ENCODE measurements at places on chromosomes 7 and 10.

DNA sequence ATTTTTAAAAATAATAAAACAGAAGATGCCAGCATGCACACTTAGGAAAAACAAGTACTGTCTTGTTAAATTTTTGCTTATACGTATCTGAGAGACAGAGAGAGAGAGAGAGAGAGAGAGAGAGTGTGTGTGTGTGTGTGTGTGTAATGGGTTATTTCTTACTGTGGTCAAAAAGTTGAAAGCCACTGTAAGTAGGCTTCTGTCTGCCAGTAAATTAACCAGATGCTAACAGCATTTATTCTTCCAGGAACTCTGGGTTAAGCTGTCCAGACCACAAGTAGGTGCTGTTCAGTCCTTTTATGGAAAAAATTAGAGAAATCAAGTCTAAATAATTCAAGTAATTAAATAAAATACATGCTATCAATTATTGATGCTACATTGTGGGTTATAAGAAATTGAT is 39.7 kb downstream of the RNF32 start:
- DNase-seq = no peak

- no peak for DNase-seq
These were observed at the start of gene SLC26A3 for GRCh38 chr7:107803009-107803610. Gene SLC26A3 (minus strand): TSS chr7:107803223. CDS start chr7:107794509, 8,714 bp downstream.

DNA sequence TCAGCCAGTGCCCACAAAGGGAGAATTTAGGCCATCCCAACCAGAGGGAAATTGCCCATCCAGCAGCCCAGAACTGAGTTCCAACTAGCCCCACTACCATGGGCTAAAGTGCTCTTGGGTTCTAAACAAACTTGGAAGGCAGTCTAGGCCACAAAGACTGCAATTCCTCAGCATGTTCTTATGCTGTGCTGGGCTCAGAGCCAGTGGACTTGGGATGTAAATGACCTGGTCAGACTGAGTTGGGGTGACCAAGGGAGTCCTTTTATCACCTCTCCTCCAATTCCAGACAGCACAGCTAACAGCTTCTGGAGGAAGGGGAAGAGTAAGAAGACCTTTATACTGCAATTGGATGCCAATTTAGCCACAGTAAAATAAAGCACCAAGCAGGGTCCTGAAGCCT is 607.2 kb upstream of the KCND2 start:
- DNase-seq = no peak

DNA sequence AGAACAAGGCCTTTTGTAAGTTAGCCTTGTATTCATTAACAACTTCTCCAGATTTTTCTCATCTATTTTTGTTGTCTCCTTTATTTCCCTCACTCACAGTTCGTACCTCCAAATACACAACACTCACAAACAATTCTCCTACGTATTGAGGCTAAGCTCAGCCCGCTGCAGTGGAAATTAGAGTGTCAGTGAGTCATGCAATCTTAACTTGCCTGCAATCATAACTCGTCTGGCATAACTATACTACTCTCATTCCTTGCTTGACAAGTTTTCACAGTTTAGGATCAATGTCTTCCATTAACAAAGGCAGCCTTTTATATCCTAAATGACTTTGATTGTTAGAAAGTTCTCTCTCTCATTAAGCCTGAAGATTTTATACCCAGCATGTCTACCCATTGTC is 23.8 kb downstream of the TMEM196 start:
- DNase-seq = peak; percentile 41

DNA sequence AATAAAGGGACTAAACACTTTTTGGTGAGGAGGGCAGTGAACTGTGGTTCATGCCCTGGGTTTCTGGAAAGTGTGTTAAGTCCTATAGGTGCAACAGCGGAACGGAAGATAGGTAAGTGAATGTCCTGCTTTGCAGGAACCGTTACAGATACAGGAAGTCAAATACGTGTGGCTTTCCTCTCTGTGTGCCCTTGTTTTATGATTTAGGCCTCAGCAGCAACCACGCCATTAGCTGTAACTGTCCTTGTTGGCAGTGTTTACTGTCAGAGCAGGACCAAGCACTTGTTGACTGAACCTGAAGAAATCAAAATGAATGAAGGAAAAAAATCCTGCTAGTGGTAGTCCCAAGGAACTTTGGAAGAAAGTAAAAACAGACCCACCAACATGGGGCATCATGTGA is 150.3 kb downstream of the PIP4K2A start:
- no peak for DNase-seq

- DNase-seq = no peak
These were observed 281.7 kb downstream of the SORCS3 start for GRCh38 chr10:104922810-104923209.

DNA sequence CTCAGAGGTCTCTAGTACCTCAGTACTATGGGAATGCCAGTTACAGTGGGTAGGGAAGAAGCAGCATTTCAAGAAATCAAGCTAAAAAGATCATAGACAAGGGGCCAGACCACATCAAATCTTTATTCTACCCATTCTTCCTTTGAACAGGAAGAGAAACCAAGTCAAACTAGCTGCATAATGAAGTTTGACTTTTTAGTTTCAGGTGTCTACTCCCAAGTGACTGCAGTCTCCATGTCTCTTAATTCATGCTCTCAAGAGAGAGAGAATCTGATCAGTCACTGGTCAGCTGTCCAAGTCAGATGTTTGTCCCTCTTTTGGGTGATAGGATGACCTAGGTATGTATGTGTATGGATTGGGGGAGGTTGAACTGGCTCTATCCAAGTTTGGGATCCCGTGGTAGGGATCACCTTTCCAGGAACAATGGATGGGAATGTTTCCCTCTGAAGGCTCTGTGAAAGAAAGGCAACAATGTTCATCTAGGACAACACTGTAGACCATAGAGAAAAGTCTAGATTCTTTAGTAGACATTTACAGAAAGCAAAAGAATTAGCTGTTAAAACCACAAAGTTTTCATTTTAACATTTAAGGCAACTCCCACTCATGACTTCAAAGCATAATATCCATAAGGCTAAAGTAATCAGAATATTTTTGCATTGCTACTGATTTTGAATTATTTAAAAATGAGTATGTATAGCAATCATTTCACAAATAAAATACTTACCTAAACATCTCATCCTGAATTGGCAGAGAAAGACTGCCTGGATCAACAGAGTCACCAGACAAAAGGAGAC is 30.1 kb upstream of the PRTFDC1 start:
- no peak for DNase-seq

- no peak for DNase-seq
These were observed at the start of gene PLEKHS1 for GRCh38 chr10:113751181-113751732. Gene PLEKHS1 (plus strand): TSS chr10:113751682. CDS start chr10:113755278, 3,596 bp downstream.

DNA sequence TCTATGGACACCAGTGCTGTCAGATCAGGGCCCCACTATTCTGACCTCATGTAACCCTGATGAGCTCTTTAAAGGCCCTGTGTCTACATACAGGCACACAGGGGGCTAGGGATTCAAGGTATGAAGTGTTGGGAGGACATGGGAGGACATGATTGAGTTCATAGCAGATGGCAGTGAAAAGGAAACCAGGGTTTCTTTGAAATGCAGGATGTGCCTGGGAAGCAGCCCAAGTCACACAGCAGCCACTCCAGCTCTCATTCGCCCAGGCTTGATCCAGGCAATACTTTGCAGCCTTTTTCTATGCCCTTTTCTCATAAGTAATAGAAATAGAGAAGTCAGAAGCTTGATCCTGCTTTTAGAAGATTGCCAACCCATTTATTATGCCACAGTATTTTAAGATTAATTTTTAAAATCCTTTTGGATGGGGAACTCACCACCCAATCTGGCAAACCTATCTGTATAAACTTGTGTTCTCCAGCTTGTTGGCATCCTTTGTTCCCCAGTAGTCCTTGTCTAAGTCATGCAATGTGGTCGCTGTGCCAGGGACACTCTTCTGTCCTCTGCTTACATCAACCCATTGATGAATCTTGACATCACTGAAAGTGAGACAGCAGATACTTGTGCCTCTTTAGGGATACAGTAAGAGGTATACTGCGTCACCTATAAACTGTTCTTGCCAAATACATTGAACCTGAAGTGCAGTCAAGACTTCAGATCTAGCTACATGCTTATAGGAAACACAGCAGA is 95.0 kb downstream of the TAF3 start:
- DNase-seq = no peak

GRCh38 chr7:128247108-128247507 is 6.0 kb downstream of the LEP start:
- no peak for DNase-seq

GRCh38 chr7:155053002-155053401 is 17.1 kb upstream of the HTR5A start:
- DNase-seq = no peak

- DNase-seq = peak; percentile 1
These were observed 91.0 kb downstream of the GPAM start for GRCh38 chr10:112092519-112092918.

DNA sequence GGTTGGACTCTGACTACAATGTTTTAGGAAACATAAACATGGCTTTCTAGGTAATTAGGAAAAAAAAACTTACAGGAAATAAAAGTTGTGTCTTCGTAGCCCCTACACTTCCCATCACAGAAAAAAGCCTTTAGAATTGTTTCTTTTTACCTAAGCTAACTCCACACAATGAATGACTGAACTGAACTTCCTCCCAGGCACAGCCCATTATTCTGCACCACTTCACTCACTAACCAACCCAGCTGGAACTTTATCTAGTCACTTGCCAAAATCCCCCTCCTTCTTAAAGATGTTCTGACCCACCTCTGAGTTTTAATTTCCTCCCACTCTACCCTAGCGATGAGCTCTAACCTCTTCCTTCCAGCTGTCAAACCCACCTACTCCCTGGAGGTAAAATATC is 91.7 kb upstream of the MEOX2 start:
- no peak for DNase-seq

- DNase-seq = peak; percentile 21
These were observed at the start of gene AZGP1 for GRCh38 chr7:99975782-99976521. Gene AZGP1 (minus strand): TSS chr7:99976031. CDS start chr7:99976020, 11 bp downstream.

DNA sequence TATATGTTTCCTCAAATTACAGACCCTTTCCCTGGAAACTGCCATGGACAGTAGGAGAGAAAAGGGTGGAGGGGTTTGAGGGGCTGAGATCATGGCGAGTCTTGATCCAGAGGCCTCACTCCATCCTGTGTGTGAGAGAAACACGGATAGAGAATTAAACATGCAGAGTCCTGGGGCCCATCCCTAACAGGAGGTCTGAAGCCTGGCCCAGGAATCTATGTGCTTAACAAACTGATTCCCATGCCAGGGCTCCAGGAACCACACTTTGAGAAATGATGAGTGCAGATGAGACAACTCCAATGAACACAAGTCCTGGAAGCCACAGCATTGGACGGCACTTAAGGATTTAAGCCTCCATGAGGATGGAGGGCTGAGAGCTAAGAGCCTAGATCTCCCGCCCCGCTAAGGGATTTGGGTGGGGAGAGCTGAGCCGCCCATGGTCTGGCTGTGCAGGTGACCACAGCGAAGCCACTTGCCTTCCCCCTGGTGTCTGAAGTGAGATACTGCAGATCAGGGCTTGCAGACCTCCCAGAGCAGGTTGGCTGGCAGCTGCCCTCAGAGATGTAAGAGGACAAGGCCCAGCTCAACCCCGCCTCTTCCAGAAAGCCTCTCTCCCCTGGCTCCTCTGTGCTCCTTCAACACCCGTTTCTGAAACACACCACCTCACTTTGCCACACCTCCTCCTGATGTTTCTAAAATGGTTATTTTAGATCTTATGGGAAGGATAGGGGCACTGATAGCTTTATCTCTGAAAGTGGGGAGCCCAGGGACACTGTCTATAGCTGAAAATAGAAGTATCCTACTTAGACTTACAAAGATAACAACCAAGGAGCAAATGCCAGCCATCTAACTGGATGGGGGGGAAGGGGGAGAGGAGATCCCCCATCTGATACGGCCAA is 24.8 kb upstream of the EIF5AL1 start:
- peak; percentile 75 for DNase-seq

GRCh38 chr7:29090151-29090805 is 56.1 kb downstream of the CPVL start:
- no peak for DNase-seq

- no peak for DNase-seq
These were observed 249.3 kb upstream of the PFKP start for GRCh38 chr10:2817940-2818636.

Measured in GM23248 (cell line).